ENCODE measurements at places on chromosomes 1 and 21. TPM values are rescaled to one million over a fixed set of nuclear protein-coding genes. Genes with fewer than 3 reads are reported as not detected.

Gene SPATA1
- 1.2 TPM for total RNA-seq

Gene TTC22
- not detected for total RNA-seq

Gene ORC1
- total RNA-seq: 2.2 TPM

GRCh38 chr1:1101503-1101902 lies 14.4 kb downstream of the C1orf159 start:
- DNase-seq: no peak
- H3K27me3 ChIP-seq: no peaks in the 10 kb centered on the region
- no peak overlapping the region for H3K4me3 ChIP-seq

- peaks cover 51% of the 10 kb centered on the region for H3K36me3 ChIP-seq
- no peaks in the 10 kb centered on the region for H3K4me1 ChIP-seq
- no peaks in the 10 kb centered on the region for H3K27me3 ChIP-seq
- no peak overlapping the region for H3K27ac ChIP-seq
- DNase-seq: no peak
- no peak overlapping the region for H3K4me3 ChIP-seq
Measured at GRCh38 chr1:109338608-109339007, 31.8 kb upstream of the MYBPHL start.

Measured in cardiac muscle cell (in vitro differentiated cells and primary cell).